ENCODE measurements at places on chromosomes 6 and 20.

GRCh38 chr6:45169815-45170214 lies 158.3 kb upstream of the RUNX2 start:
- no peak for DNase-seq

- no peak for DNase-seq
Measured at GRCh38 chr6:100493206-100493888, 28.6 kb upstream of the SIM1 start.

DNA sequence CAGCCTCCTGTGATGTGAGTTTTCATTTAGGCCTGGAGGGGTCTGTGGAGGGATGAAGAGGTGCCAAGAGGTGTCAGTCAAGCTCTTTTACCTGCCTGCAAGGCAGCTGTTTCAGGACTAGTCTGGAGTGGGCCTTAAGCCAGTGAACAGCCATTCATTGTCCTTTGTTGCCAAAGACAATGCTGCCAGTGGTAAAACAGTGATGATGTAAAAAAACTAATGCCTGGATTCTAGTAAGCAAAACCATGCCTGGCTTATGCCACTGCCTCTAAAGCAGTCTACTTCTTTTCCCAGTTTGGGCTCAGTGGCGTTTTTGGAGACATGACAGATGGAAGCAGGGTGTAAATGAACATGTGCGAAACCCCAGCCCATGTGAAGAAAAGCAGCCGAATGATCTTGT lies 93.5 kb upstream of the KCNK16 start:
- no peak for DNase-seq

- DNase-seq: no peak
Measured at GRCh38 chr6:98695091-98695801, 139.1 kb upstream of the POU3F2 start.

GRCh38 chr6:73388800-73389512 lies 5.7 kb upstream of the DDX43 start:
- peak; percentile 5 for DNase-seq

GRCh38 chr20:54577637-54578036 lies 102.2 kb downstream of the DOK5 start:
- no peak for DNase-seq

DNA sequence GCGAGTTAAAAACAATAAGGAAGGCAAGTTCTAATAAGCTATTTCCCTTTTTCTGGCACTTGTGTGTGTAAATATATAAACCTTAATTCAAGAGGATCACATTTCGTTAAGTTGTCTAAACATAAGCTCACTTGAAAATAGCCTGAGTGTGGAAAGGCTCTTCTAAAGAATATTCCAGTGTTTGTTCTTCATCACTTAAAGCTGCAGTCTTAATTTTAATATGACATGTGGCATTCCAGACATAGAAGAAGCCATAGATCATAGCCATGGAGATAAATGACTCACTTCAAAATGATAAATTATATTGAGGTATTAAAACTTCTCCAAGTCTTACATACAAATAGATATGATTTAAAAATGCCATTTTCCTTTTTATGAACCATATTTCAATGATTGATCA lies 42.1 kb downstream of the IYD start:
- no peak for DNase-seq

GRCh38 chr20:19826179-19826914 lies 68.3 kb downstream of the RIN2 start:
- DNase-seq: no peak

DNA sequence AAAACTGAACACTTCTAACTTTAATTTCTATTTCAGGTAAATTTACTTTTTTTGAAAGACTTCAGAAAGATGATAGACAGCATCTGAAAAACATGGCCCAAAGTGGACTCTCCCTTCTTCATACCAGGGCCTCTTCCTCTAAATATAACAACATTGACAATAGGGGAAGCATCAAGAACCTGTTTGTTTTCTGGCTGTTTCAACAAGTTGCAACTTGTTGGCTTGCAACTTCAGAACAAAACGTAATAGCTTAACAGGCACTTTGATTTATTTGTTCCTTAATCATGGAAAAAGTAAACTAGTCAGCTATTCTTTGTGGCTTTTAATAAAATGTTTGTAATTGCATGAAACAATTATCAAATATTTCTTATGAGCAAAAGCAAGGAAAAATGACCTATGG lies 34.3 kb downstream of the RGS17 start:
- DNase-seq: no peak

- DNase-seq: no peak
Measured at GRCh38 chr6:15386110-15386755, 140.4 kb downstream of the JARID2 start.

- DNase-seq: no peak
Measured at GRCh38 chr20:62835931-62836861, 19.3 kb downstream of the COL9A3 start.

DNA sequence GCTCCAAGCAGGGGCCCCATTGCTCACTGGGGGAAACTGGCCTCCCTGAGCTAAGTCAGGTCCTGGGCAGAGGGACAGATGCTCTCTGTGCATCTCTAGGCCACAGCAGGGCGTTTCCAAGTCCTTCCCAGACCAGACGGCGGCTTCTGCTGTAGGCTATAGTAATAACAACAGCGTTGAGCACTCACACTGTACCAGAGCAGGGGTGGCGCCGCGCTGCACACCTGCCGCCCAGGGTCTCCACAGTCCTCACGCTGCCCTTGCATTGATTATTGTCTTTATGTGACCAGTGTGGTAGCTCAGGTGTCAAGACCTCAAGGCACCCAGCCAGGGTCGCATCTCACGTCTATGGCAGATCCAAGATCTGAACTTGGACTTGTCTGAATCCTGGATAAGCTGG lies 14.9 kb upstream of the CCN5 start:
- no peak for DNase-seq

- no peak for DNase-seq
Measured at GRCh38 chr6:132964101-132964867, 149.9 kb downstream of the RPS12 start.

GRCh38 chr6:51118792-51119191 lies 300.1 kb downstream of the TFAP2B start:
- DNase-seq: no peak

DNA sequence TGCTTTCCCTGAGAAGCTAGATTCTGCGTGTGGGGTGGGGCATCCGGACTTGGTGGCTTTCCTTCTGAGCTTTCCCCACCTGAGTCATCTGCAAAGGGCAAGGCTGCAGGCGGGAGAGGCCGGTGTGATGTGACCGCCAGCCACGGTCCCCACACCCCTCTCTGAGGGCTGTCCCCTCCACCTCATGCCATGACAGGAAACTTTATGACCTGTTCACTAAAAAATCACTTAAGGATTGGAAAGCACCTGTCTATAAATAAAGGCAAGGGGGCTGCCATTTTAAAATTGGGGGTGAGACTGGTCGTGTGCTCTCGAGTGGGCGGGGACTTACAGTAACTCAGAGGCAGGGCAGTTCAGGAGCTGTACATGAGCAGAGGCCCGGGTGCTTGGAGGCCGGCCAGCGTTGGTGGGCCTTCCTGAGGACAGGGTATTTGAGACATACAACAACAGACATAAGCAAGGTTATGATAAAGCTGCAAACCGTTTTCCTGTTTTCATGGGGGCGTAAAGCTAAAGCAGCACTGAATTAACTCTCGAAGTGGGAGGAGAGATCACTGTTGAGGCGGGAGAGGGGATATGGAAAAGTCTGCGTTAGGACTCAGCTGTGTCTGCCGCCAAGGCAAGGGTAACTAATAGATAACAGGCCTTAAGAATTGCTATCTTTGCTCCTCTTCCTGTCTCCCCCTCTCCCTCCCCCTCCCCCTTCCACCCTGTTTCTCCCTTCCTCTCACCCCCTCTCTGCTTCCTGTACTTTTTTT lies 16.1 kb upstream of the SERPINB1 start:
- no peak for DNase-seq

DNA sequence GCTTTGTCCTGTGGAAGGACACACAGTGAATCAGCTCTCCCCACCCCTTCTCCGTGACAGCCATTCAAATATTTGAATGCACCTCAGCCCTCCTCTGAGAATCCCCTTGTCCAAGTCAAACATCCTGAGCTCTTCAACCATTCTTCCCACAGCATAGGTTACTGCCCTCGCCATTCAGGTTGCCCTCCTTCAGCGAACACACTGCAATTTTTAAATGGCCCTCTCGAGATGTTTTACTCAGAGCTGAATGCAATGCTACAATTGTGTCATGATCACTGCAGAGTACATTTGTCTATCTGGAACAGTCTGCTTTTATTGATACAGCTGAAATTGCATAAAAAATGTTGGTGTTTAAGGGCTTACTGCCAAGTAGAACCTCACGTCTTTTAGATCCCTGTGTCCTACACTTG lies 48.9 kb downstream of the SLC2A12 start:
- DNase-seq: no peak

DNA sequence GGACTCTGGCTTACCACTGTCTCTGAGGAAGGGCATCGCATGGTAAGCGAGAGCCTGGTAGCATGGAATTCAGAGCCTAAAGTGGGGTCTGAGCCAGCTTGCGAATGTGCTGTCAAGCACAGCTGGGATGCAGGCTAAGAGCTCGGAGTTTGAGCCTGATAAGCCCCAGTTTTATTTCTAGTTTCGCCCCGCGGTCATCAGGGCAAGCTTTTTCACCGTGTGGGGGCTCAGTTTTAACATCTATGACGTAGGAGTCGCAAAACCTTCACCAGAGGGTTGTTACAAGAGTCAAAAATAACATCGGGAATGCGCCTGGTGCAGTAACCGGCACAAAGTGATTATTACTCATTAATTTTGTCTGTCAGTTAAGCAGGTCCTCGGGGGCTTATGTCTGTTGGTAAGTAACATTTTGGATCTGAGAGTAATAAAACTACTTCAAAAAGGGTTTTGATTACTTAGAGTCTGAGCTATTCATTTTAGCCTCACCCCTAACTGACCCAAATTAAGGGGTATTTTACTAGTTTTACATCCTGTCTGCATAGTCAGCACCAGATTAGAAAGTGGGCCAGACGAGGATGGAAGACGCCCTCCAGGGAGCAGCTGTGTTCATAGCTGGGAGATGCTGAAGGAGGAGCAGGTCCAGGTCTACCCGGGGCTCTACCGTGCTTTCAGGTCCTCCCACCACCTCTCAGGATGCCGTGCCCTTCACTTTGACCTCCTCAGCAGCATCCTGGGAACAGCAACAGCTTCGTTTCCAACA lies 29.7 kb downstream of the SLC22A23 start:
- DNase-seq: no peak

DNA sequence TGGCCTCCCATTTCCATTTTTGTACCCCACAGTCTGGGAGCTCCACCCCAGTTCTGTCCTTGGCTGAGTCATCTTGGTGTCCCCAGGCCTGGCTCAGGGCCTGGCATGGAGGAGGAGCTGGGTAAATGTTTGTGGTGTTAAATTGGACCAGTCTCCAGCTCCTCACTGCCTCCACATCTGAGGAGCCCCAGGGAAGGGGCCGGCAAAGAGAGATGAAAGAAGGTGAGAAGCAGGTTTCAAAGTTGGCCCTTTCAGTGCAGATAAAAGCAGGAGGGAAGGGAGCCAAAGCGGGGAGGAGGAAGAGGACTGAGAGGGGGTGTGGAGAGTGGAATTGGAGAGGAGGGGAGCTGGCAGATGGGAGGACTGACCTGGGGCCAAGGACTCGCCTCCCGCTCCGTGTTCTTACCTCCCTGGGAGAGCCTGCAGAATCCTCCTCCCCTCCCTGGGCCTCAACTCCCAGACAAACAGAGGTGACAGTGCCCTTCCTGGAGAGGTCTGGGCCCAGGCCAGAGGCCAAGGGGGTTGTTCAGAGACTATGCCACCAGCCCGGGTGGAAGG lies 89.0 kb downstream of the CD40 start:
- no peak for DNase-seq

DNA sequence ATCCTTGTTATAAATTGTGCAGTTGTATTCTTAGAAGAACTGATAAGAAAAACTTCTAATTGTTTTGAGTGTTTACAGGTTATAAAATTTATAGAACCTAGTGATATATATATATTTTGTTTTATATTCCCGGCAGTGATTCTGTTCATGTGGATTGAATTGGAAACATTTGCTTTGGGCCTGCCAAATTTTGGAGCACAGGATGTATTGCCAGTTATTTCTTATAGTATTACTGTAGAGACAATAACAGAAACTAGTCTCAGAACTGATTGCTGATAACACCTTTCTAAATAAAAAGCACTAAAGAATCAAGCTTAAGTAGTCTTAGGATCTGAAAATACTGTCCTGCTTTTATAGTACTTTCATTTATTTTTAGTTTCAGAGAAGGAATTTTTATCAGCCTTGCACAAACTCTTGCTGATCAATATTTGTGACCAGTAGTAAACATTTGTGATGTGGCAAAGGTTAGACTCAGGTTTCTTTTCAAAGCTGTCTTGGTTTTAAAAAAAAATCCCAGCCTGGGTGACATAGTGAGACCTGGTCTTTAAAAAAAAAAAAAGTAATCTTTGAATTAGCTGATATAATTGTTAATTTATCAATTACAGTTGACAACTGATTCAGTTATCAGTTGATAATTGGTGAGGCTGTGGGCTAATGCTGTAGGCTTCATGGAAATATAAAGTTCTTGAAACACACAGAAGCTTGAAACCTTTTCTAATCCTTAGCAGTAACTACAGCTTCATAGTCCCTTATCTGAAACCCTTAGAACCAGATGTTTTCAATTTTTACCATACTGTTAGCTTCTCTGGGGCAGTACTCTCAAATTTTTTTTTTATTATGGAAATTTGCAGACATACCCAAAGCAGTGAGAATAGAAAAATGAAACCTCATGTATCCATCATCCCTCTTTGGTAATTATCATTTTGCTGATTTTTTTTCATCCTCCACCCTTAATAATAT lies 42.4 kb downstream of the RNGTT start:
- DNase-seq: no peak

DNA sequence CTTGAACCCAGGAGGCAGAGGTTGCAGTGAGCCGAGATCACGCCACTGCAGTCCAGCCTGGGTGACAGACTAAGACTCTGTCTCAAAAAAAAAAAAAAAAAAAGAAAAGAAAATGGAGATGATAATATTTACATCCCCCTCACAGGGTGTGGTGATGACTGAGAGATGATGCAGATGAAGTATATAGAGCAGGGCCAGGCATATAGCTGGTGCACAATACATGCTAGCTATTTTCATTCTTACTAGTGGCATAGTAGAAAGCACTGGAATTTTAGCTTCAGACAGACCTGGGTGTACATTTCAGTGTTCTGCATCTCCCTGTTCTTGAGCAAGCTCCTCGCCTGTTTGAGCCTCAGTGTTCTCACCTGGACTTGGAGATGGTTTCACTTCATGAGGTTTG lies 36.9 kb downstream of the CEBPB start:
- DNase-seq: no peak

DNA sequence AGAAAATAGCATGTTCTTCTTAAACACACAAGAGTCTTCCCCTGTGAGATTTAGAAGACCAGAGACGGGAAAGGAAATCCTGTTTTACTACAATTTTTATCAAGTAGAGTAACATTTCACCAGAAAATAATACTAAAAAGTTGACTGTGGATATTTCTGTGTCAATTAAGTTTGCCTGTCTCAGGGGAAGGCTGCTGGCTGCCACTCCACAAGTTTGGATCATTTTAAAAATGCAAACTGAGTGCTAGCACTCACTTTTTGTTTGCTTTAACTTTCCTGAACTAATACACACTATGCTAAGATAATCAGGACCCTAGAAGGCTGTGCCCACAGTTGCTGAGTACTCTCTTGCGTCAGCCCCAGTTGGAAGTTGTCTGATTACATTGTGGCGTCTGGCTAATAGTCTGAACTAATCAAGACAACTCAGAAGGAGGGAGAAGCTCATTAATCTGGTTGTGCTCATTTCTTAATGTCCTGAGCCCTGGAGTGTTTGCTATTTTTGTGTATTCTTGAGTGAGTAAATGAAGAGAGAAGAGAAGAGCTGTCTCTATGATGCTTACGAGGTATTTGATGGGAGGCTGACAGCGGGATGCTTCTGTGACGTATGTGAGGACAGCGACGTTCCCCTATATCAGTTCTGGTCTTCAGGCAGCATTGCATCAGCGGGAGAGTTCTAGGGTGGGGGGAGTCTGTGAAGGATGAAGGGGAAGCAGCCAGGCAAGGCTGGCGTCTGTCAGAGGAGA lies 664.2 kb downstream of the QKI start:
- DNase-seq: no peak

Measured in AG04449 (cell line).